ENCODE measurements at places on chromosomes 1 and 21. TPM values are rescaled to one million over a fixed set of nuclear protein-coding genes. Genes with fewer than 3 reads are reported as not detected.

GRCh38 chr1:26571381-26571780 lies 41.8 kb downstream of the RPS6KA1 start:
- no peak for DNase-seq

DNA sequence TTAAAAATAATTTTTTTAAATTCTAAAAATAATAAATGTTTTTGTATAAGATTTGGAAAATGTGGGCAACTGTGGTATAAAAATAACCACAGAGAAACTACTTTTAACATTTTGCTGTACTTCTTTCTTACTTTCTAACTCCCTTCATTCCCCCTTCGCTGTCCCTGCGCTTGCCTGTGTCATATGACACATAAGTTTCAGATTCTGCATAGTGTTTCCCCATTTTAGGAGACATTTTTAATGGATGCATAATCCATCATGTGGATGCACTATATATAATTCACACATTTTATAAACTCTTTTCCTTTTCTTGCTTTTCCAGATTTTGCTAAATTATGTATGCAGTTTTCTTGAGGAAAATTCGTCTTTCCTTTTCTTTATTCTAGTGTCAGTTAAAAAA lies 16.3 kb downstream of the ATG4C start:
- no peak for DNase-seq

Gene TTC13
- 7.7 TPM for total RNA-seq

GRCh38 chr21:14862794-14863720 lies 201.7 kb downstream of the NRIP1 start:
- no peak for DNase-seq

DNA sequence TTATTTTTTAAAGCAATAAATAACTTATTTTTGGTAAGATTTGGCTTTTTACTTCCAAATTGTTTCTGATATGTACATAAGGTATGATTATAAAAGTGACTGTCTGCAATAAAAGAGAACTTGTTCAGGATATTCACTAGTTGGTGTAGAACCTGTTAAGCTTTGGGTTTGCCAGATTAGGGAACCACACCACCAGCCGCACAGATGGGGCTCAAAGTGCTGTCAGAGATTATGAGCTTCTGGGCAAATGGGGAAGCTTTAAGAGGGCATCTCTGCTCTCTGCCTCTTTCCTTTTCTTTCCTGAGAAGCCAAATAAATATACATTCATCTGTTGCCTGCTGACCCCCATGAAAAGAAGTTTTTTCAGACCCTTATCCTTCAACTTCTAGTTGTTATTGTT lies 25.4 kb downstream of the IVNS1ABP start:
- DNase-seq, result no peak

DNA sequence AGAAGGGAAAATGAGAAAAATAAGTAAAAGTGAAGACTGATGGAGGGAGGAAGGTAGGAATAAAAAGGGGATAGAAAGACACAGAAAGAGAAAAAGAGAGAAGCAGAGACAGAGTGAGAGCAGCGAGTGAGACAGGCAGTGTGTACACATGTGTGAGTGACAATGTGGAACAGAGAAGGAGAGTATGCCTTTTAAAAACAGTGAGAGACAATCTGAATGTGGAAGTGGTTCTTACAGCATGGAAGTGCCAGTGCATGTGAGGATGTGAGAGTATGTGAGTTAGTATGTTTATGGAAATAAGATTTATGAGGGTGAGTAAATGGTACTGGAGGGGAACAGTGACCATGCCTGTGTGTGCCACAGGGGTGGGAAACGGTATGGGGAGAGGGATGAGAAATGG lies 1.2 kb downstream of the NEGR1 start:
- DNase-seq, result no peak

DNA sequence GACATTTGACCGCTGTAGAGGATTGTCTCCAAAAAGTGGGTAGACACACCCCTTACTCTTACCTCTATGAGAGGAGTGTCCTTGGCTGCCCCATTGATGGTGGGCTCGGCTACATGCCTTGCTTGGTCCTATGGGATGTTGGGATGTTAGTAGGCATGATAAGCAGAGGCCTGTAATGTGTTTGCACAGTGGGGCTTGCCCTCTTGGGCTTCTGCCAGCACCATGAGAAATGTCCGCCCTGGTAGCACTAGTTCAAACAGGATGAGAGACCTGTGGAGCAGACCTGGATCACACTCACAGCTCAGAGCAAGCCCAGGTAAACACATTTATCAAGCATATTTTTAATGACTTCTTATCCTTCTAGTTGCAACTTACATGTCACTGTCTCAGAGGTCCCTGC lies 54.2 kb downstream of the SH3GLB1 start:
- no peak for DNase-seq

Gene PRR9
- not detected for total RNA-seq

GRCh38 chr1:208928349-208929010 lies 655.0 kb upstream of the CAMK1G start:
- no peak for DNase-seq

GRCh38 chr1:155124503-155125463 lies 2.9 kb upstream of the EFNA1 start:
- no peak for DNase-seq

GRCh38 chr1:156781585-156782186 lies 14.4 kb downstream of the PRCC start:
- DNase-seq, result no peak

Gene CHI3L1
- total RNA-seq, result 0.38 TPM

- DNase-seq, result no peak
Measured at GRCh38 chr1:8194481-8195227, 123.3 kb upstream of the SLC45A1 start.

DNA sequence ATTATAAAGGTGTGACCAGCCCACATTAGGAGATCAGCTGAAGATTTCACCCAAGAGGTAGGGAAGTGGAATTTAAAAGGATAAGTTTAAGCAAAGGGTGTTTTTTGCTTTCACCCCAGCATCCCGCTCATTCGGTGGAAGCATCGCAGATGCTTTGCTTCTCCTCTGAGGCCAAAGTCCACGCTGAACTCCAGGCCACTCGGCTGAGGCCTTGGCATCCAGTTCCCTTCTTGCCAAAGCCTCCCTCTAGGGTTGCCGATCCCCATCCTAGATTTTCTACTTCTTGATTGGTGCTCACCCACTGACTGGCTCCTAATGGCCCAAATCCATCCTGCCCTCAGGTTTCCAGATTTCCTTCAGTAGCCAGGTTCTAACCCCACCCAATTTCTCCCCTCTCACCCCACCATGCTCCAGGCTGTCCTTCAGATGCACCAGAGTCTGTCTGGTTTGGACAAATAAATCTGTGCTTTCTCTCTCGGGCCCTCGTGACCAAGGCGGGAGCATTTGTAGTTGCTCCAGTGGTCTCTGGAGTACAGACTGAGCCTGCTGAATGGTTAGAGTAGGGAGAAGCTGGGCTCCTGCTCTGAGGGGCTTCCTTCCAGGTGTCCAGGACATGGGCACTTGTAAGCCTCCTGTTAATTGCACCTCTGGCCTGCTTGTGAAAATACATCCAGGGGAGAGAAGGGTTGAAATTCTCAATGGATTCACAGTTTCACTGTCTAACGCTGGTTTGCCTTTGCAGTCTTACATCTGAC lies 193.2 kb downstream of the C1orf94 start:
- DNase-seq, result no peak

DNA sequence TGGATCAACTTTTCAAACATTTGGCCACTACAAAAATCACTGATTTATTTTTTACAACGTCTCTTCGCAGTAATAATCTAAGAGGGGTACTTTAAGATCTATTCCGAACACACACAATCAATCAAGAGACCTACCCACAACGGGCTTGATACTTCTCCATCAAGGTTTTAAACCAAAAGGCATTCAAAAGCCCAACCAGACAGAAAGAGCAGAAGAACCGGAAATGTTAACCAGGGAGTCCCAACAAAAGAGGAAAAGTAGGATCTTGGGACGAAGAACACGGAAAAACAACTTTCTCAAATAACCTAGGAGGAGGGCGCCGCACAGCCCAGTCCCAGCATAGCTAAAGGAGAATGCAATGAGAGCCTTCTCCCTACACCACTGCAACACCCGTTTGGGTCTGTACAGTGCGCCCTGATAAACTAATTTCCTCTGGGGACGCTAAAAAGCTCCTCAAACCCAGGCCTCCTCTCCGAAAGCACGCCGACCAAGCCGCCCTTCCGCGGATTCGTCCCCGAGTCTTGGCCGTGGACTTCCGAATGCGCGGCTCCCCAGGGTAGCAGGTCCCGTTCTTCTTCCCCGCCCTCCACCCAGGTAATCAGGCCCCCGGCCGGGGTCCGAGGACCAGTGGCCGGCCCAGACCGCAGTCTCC lies 623 bp downstream of the RPL22 start:
- DNase-seq, result no peak

Gene MATN1
- total RNA-seq, result not detected

GRCh38 chr1:34441259-34442069 lies 264.8 kb downstream of the C1orf94 start:
- no peak for DNase-seq

DNA sequence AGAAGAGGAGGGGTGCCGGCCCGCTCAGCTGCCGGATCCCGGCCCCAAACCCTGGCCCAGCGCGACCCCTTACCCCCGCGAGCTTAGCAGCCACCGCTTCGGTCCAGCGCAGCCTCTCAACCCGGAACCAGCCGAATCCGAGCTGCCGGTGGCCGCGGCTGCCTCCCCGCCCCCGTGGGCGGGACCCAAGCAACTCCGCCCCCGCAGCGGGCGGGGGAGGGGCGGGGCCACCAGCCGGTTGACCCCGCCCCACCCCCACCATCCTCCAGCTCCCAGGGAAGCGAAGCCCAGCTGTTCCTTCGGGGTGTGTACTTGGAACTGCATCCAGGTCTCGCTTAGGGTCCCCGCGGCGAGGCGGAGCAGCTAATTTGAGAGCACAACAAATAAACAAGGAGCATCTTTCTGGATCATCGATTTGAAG lies at the start of gene TRIM62:
TSS of gene TRIM62 (minus strand) at position 123 of the 421 bp plus-strand sequence. CDS start 611 bp downstream, outside the sequence.
- peak; percentile 30 for DNase-seq

Gene TAGLN2
- 308 TPM for total RNA-seq

GRCh38 chr1:78339490-78339889 lies 151.3 kb upstream of the PTGFR start:
- DNase-seq, result no peak

DNA sequence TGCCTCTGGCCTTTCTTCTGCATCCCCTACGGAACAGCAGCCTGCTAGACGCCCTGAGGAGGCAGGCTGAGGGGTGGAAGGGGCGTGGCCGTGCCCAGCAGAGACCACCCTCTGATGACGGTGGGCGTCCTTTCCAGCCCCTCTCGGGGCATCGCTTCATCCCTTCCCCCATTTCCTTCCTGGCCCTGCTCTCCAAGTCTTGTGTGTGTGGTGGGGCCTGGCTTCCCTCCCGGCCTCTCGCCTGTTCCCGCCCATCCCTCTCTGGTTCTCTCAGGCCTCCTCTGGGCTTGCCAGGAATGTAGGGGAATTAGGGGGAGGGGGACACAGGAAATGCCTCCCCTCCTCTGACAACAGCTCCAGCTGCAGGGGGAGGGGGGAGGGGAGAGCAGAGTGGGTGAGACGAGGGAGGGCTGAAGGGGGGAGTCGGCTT lies 51.1 kb downstream of the SKI start:
- no peak for DNase-seq

DNA sequence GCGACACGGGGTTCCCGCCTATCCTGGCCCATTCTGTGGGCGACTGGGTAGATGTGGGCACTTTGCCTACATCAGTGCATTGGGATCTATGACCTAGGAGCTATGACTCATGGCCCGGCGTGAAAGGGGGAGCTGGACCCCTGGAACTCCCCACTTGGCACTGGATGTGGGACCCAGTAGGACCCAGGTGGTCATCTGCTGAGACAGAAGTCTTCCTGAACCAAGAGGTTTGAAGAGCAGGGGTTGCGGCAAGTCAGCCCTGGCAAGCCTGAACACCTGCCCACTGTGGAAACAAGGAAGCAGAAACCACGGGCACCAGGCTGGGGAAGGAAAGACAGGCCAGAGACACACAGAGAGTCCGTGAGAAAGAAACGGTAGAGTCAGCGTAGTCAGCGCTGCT lies 656.7 kb downstream of the AJAP1 start:
- DNase-seq, result no peak

DNA sequence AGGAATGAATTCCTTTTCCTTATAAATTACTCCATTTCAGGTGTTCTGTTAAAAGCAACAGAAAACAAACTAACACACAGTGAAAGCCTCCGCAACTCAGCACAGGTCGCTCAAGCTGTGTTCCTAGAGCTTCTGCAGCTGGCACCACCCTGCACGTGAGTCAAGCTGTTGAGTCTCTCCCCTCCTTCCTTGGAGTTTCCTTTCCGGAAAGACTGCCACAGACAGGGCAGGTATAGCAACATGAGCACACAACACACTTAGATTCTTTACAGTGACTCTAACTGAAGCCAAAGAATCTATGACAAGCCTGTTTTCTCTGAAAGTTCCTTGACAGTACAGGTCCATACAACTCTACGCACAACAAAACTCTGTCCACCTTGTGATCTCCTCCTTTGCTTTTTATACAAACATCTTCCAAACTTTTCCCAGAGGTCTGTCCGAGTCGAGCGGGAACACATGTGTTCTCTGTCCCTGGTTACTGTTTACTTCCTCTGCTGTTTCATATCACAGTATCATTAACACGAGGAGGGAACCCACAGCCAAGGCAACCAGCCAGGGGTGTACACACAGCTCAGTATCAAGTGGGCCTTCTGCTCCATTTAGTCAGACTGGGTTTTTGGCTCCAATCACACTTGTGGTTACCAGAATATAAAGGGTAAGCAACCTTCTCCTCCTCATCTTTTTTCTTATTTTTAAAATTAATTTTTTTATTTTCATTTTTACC lies 38.7 kb upstream of the DESI2 start:
- DNase-seq, result no peak

Gene PODN
- 12.5 TPM for total RNA-seq

Gene FOXD3
- total RNA-seq, result not detected

GRCh38 chr1:51284487-51284954 lies 45.8 kb downstream of the TTC39A start:
- DNase-seq, result no peak

- DNase-seq, result no peak
Measured at GRCh38 chr1:113041569-113042284, 31.3 kb upstream of the LRIG2 start.

Gene OR2T2
- total RNA-seq, result not detected

- DNase-seq, result no peak
Measured at GRCh38 chr1:206538086-206538770, 30.9 kb downstream of the RASSF5 start.

GRCh38 chr21:42453986-42454570 lies 41.9 kb downstream of the RSPH1 start:
- DNase-seq, result no peak

DNA sequence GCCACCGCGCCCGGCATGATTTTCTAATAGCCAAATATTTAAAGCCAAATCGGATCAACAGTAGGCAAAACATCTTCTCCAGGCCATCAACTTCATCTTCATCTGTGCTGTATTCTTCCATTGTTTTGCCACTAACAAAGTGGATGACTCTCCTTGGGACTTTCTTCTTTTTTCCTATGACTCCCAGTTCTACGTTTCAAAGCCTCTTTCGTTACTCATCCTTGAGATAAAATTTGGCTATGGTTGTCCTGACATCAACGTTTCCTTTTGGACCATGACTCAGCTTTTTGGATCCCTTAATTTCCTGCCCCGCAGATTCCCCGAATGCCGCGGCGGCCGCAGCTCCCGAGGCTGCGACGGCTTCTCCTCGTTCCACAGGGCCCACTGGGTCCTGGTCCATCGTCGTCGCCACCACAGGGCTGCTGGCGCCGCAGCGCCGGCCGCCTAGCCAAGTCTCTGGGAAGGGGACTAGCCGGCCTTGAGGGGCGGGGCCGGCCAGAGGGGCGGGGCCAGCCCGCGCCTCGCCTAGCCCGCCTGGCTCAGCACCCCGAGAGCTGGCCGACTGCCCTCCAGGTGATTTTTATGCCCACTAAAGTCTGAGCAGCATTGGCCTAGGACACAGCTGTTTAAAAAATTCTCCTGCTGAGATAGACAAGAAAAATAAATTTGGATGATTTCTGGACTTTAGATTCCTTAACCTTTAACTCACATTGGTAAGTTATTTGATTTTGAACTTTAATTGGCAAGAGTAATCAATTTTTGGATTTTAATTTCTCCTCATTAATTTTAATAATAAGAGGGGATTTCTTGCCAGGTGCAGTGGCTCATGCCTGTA lies 93.9 kb downstream of the ADCY10 start:
- DNase-seq, result no peak

Gene KRTAP12-3
- total RNA-seq, result not detected

Measured in esophagus squamous epithelium (tissue), 5 donors.